ENCODE measurements at places on chromosomes 2 and 18.
A peak's percentile ranks its signal among the peaks of the same experiment; 100 is the strongest.

- no peak for DNase-seq
These were observed 232.7 kb downstream of the TRIB2 start for GRCh38 chr2:12949406-12949805.

DNA sequence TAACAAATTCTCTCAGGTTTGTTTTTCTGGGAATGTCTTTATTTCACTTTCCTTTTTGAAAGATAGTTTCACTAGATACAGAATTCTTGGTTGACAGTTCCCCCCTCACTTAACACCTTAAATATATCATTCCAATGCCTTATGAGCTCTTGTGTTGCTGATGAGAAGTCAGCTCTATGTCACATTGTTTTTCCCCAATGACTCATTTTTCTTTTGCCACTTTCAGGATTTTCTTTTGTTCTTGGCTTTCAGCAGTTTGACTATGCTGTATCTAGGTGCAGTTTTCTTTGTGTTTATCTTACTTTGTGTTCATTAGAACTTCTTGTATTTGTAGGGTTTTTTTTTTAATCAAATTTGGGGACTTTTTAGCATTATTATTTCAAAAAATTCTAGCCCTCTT is 5.6 kb upstream of the RALBP1 start:
- no peak for DNase-seq

GRCh38 chr2:240994171-240994896 is 4.1 kb upstream of the SNED1 start:
- peak; percentile 23 for DNase-seq

DNA sequence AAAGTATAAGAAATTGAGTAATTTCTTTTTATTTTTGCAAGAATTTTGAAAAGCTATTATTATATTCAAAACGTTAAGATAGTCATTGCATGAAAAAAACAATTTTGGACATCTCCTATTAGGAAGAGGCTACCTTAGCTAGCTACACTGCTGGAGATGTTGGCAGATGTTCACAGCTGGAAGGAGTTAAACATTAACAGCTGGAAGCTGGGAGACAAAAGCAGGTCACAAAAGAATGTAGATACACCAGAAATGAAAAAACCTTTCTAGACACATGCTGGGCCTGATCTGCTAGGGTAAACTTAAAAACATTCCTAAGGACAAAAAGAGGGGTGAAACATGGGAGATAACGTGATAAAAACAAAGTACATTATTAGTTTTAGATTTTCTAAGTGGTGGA is 84.4 kb downstream of the SESTD1 start:
- DNase-seq: no peak

- DNase-seq: no peak
These were observed 785.7 kb upstream of the GYPC start for GRCh38 chr2:125870264-125870663.

- DNase-seq: no peak
These were observed 8.5 kb downstream of the STEAP3 start for GRCh38 chr2:119231975-119232665.

DNA sequence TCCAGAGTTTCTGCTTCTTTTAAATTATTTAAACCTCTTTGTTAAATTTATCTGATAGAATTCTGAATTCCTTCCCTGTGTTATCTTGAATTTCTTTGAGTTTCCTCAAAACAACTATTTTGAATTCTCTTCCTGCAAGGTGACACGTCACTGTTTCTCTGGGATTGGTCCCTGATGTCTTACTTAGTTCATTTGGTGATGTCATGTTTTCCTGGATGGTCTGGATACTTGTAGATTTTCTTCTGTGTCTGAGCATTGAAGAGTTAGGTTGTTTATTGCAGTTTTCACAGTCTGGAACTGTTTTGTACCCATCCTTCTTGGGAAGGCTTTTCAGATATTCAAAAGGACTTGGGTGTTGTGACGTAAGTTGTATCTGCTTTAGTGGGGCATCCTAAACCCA is 172.3 kb upstream of the KCNJ3 start:
- no peak for DNase-seq

- DNase-seq: no peak
These were observed 24.7 kb upstream of the COLEC12 start for GRCh38 chr18:525036-525797.

GRCh38 chr2:181943411-181944124 is 42.1 kb upstream of the PPP1R1C start:
- no peak for DNase-seq

DNA sequence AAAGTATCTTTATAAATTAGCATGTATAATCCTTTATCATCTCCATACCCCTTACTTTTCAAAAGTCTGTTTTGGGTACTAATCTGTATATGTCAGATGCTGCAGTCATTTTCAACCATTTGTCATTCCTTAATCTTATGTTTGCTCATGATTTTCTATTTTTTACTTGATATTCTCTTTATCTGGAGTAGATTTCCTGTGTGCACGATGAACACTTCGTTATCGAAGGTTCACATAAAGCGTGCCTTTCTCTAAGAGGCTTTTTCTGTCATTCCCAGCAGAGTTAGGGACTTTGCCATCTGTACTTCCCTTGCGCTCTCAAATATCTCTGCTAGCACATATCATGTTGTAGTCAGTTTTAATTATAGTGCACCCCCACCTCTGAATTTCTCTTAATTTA is 123.2 kb downstream of the BIRC6 start:
- no peak for DNase-seq

GRCh38 chr2:236613612-236614011 is 44.0 kb downstream of the ACKR3 start:
- no peak for DNase-seq

- no peak for DNase-seq
These were observed 31.0 kb upstream of the CATIP start for GRCh38 chr2:218325566-218326160.

DNA sequence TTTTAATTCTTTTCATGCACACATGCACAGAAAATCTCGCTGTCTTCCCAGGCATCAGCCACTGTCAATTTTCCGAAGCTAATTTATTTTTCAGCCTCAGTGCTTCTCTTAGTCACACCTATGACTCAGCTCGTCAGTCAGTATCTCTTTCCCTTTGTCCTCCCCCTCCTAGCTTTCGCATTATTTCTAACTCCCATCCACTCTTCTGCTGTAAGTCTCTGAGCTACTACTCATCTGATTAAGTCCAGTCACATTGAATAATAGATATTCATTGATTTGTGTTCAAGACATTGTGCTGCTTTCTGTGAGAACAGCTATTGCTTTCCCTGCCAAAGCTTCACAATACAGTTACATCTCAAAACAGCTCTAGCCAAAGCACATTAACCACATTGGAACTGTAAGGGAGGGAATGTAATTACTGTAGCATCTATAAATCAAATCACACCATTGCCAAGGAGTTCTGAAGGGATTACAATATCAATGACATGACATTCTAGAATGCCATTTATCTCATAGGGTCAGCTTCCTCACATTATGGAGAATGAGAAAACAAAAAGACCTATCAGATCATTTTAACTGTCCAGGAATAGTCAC is 89.4 kb downstream of the SCN3A start:
- DNase-seq: no peak

GRCh38 chr2:71668326-71669057 is 215.1 kb downstream of the DYSF start:
- no peak for DNase-seq

- no peak for DNase-seq
These were observed 63.0 kb upstream of the SIX2 start for GRCh38 chr2:45072064-45072861.

GRCh38 chr2:224479826-224480225 is 77.9 kb upstream of the FAM124B start:
- no peak for DNase-seq

GRCh38 chr2:141519906-141520305 is 610.9 kb downstream of the LRP1B start:
- no peak for DNase-seq

GRCh38 chr2:23414871-23415270 is 29.9 kb downstream of the KLHL29 start:
- no peak for DNase-seq

- DNase-seq: no peak
These were observed 72.2 kb upstream of the CHRNA1 start for GRCh38 chr2:174836377-174836994.

DNA sequence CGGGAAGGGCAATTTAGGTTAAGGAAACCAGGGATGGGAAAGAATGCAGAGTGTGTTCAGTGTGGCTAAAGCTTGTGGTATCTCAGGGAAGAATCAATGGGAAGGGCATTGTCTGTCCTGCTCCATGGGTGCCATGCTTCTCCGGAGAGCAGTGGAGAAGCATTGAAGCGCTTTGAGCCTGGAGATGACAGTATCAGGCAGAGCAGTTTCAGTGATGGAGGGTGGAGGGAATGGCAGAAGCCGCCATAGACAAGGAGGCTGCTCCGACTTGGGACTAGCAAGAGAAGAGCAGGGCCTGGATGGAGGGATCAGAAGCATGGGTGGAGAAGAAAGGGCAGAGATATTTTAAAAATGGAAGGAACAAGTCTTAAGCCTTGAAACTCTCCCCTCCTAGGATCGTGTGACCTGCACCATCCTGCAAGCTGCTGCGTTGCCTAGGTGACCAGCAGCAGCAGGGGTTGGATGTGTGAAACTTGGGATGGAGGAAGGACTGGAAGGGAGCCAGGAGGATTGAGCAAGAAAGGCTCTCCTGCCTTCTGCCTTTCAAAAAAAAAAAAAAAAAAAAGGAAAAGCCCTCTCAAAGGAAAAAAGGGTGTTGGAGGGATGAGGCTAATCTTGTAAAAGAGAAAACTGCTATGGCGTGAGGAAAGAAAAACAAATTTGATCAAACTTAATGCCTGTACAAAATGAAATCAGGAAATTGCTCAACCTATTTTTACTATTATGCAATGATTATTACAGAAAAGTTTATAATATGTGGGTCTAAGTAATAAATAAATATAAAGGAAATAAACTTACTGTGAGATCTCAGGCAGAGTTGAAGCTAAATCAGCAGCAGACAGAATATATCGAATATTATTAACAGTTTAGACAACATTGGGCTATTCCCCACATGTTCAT is 493.8 kb upstream of the NRP2 start:
- DNase-seq: no peak

DNA sequence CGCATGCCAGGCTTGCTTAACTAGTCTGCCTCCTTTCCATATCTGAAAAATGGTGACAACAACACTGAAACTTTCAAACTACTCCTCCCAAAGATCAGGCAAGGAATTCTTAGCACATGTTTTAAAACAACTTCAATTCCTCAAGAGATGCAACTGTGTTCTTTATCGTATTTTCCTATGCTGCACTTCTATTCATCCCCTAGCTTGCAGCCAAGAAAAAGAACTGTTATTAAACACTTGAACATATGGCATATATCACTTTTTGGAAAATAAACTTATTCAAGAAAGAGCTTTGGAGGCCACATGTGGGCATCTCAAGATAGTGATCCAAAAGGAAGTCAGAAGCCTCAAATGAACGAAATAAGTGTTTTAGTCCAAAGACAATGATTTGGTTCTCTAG is 75.6 kb upstream of the STAM2 start:
- no peak for DNase-seq

GRCh38 chr18:58624011-58624410 is 4.9 kb downstream of the ALPK2 start:
- DNase-seq: no peak

DNA sequence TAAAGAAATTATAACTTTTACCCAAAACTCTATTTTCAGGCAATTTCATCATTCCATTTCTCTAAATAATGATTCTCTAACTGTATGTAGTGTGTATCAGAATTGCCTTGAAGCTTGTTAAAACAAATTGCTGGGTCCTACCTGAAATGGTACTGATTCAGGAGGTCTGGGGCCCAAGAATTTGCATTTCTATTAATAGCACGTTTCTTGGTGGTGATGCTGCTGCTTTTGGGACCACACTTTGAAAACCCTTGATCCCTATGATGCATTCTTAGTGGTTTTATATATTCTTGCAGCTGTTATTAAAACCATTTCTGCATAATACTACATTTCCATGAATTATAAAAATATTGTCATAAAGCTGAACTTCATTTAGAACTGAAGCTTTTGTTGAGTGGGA is 140.7 kb downstream of the NCK2 start:
- DNase-seq: no peak

- DNase-seq: no peak
These were observed 1.4 kb downstream of the DNAJC10 start for GRCh38 chr2:182717416-182717815.
